Astrocyte of the cerebellum (primary cell): ENCODE measurements at places on chromosomes 13 and 19.

- no peak for DNase-seq
These were observed 77.8 kb downstream of the TEX29 start for GRCh38 chr13:111398196-111398595.

GRCh38 chr19:11693505-11694499, 44.9 kb downstream of the ZNF823 start:
- DNase-seq: peak; percentile 18

DNA sequence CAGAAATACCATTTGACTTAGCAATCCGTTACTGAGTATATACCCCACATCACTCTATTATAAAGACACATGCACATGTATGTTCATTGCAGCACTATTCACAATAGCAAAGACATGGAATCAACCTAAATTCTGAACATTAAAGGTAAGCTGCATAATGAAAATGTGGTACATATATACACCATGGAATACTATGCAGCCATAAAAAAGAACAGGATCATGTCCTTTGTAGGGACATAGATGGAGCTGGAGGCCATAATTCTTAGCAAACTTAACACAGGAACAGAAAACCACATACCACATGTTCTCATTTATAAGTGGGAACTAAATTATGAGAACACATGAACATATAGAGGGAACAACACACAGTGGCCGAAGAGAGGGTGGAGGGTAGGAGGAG, 85.2 kb downstream of the NDFIP2 start:
- DNase-seq: no peak

DNA sequence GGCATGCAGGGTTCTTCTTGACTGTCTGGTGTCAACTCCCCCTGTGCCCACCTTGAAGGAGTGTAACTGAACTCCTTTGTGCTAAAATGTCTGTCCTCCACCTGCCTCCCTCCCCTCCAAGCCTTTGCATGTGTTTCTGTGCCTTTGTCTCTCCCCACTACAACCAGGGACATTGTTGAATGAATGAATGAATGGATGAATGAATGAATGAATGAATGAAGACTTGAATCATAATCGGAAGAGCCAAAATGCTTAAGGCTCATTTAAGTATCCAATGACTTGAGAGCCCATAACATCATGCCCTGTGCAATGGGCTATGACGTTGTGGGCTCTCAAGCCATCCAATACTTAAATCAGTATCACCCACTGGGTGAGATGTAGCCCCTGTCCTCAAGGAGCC, 9.0 kb upstream of the GPR183 start:
- DNase-seq: no peak

GRCh38 chr13:113842336-113843062, 21.4 kb downstream of the GAS6 start:
- no peak for DNase-seq

DNA sequence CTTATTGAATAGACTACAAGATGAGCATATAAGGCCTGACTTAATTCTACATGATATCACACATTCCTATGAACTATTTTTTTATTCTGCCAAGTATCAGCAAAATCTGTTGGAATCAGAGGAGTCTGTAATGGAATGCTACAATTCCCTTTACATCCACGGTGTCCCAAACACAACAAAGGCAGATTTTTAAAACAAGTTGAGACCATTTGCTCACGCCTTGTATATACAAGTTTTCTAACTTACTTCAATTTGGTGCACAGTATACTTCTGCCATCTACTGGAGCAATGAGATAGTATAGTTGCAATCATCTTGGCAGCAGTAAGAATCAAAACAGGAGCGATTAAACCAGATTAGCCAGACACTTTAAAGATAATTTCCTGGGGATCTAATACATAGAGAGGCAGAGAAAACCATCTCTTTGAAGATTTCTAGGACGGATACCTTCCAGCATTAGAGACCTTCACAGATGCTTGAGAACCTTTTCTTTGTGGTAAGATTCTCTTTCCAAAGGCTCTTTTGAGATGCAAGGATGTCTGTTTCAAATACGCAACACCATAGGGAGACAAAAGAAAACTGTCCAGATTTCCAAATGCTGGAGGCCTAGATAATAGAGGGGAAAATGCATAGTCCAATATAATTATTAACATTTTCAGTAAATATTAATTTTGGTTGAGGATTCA, 302.0 kb upstream of the MIR17HG start:
- no peak for DNase-seq

GRCh38 chr19:45439190-45439568, 15.5 kb upstream of the ERCC1 start:
- DNase-seq: no peak

GRCh38 chr13:110697842-110698241, 8.1 kb downstream of the CARS2 start:
- no peak for DNase-seq

- peak; percentile 24 for DNase-seq
These were observed 5.2 kb upstream of the ZNF579 start for GRCh38 chr19:55585658-55586339.

GRCh38 chr13:59354665-59355369, 808.9 kb downstream of the DIAPH3 start:
- DNase-seq: no peak

DNA sequence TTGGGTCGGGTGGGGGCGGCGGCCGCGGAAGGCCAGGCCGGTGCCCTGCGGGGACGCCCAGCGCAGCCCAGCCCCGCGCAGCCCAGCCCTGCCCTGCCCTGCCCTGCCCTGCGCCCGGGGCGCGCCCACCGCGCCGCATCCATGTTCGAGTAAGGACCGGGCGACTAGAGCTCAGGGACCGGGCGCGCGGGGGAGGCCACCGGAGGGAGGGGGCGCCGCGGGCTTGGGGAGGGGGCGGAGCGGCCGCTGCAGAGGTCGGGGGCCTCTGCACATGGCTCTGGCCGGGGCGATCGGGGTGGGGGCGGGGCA, 169 bp downstream of the GRAMD1A start:
- no peak for DNase-seq

GRCh38 chr19:30225676-30226463, 146.3 kb upstream of the ZNF536 start:
- DNase-seq: no peak

DNA sequence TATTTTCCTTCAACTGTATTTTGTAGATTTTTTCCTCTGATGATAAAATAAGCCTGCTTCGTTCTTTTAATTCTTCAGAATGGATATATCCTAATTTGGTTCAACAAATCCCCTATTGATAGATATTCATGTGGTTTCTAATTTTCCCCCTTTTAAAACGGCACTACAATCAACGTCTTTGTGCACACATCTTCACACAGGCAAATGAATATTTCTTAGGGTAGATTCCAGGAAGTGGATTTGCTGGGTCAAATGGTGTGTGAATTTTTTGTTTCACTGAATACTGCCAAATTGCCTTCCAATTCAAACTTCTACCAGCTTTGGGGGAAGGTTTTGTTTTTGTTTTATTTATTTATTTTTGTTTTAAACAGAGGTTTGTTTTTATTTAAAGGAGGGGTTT, 287.2 kb downstream of the FOXO1 start:
- DNase-seq: no peak

GRCh38 chr13:91249861-91250260, 97.6 kb upstream of the MIR17HG start:
- DNase-seq: no peak

DNA sequence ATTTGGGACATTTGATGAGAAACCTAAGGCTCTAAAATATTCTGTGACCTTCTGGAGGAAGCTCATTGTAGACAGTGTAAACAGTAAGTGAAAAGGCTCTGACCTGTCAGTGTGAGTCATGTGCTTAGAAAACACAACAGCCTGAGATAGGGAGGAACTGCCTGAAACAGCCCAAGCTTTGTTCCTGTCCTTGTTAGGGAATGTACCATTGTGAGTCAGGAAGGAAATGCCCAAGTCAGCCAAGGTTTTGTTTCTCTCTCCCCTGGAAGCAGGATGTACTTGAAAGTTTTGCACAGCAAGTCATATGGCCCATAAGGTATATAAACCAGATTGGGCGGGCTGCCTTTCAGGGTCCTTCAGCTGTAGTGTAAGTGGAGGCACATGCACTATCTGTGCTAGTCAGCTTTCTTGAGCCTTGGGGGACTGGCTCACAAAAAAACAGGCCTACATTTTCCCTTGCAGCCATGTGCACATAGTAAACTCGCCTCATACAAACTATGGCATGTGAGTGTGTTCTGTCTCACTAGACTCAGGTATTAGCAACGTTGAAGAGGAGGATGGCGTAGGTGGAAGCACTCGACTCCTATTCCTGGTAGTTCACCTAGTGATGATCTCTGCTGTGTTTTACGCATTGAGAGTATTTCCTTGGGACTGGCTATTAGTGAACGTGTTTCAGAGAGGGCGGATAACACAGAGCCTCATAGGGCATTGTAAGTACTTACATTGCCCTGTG, 141.2 kb upstream of the KLHL1 start:
- DNase-seq: peak; percentile 2

DNA sequence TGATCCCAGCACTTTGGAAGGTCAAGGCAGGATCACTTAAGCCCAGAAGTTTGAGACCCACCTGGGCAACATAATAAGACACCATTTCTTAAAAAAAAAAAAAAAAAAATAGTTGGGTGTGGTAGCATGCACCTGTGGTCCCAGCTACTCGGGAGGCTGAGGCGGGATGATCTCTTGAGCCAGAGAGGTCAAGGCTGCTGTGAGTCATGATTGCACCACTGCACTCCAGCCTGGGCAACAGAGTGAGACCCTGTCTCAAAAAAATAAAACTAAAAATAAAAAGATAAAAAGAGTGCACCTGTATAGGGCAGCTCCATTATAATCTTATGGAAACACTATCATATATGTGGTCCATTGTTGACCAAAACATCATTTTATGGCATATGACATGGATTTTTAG, 25.5 kb upstream of the STARD13 start:
- DNase-seq: no peak

DNA sequence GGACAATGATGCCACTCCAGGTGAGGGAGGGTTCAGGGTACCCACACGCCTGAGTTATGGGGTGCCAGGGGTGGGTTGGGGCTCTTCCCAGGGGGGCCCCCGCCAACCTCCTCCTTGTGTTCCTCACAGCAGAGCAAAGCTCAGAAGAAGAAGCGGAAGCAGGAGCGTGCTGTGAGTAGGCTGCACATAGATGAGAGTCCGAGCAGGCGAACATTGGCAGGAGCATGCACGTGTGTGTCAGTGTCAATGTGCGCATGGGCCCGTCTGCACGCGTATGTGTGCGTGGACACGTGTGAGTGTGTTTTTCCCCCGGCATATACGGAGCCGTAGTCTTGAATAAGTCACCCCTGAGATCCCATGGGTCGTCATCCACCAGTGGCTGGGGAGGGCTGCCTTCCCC, 12.4 kb upstream of the USE1 start:
- DNase-seq: no peak

GRCh38 chr13:21025539-21025938, 35.8 kb downstream of the LATS2 start:
- no peak for DNase-seq

- DNase-seq: no peak
These were observed 102.9 kb downstream of the FRY start for GRCh38 chr13:32134241-32135055.

DNA sequence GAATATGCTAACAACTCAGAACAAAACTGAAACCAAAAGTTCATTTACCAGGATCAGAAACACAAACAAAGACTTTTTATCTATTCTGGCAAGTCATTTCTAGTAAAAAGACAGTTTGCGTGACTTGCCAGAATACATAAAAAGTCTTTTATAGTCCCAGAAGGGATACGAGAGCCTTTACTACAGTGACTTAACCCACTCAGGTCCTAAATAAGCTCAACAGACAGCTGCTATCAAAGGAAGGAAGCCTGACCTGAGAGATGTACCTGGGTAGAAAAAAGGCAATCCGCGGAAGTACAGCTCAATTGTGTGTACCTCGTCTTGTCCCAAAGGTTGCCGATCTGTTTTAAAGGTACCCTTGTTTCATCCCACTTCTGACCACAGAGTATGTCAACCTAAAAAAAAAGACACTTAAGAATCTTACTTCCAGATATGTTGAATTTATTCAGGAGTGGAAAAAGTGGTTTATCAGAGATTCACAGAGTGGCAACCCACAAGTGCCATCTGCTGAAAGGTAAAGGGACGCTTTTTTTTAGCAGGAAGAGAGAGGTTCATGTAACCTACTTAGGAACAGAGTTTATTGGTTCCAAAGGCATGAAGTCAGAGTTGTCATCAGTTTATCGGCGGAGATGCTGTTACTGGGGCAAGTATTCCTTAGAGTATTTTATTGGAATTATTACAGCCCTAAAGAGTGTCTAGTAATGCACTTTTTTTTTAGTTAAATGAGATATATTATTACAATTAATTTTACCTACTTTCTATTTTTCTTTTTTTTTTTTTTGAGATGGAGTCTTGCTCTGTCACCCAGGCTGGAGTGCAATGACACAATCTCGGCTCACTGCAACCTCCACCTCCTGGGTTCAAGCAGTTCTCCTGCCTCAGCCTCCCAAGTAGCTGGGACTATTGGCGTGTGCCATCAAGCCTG, 69.7 kb upstream of the C1QTNF9B start:
- DNase-seq: no peak

DNA sequence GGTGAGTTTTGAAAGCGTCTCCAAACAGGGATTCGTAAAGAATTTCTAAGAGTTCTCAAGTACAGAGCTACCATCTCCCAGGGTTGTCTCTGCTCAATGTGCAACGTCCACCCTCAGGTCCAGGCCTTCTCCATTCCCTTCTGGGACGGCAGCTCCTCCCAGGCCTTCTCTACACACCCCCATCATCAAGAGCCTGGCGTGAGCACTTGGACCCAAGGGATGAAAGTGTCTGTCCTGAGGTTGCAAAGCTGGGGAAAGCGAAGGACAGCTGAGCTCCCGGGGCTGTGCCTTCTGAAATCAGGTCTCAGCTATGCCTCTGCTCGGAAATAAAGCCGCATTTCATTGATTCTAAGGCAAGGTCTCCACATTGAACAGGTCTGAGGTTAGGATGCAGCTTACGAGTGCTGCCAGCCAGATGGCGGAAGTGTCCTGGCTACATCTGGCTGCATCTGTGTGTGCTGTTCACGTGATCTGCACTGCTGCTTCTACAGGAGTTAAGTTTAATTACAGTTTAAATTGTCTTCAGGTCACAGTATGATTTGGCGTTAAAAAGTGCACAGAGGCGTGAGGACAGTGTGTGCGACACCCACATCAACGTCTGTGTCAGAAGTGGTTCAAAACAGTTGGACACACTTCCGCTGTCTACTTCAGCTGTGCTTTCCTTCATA, 27.0 kb upstream of the MIER2 start:
- DNase-seq: no peak

DNA sequence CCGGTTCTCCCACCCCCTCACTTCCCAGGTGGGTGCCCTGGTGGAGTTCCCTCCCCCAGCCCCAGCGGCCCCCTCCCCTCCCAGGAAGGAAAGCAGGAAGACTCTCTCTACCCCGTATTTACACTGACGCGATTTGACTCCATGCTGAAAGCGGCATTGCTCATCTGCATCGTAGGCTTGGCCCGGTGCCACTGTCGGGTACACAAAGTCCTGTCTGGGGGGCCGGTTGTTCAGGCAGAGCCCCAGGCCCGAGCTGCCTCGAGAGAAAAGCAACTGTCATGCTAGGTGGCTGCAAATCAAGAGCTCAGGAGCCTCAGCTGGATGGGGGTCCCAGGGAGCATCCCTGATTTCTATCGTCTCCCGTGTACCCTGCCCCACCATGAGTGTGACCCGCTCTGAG, 14.9 kb downstream of the ADAMTS10 start:
- no peak for DNase-seq

DNA sequence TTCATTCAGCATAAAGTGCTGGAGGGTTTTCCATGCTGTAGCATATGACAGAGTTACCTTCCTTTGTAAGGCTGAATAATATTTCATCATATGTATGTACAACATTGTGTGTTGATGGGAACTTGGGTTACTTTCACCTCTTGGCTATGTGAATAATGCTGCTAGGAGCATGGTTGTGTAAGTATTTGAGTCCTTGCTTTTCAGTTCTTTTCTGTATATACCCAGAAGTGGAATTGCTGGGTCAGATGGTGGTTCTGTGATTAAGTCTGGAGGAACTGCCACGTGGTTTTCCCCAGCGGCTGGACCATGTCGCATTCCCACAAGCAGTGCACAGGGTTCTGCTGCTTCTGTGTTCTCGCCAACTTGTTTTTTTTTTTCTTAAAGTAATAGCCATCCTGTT, 101.2 kb upstream of the TEX29 start:
- DNase-seq: peak; percentile 51
